ENCODE measurements at places on chromosomes 1 and 21.

DNA sequence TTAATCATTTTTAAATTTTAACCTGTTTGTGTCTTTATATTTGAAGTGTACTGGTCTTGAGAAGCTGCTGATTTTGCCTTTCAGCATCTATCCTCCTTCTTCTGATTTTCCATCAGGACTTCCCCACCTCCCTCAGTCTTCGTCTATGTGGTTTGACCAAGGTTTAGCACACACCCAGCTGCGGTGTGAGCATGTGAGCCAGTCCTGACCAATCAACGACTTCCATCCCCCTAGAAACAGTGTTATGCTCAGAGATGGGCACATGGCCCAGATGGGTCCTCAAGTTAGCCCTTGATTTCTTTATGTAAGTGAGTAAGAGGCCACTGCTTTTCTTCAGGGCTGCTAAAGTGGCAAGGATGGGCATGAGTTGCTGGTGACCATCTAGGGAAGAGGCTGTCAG is 190.8 kb downstream of the MATN1 start:
- H3K4me3 ChIP-seq, result no peak overlapping the region
- no peaks in the 10 kb centered on the region for H3K36me3 ChIP-seq
- H3K4me1 ChIP-seq, result peaks cover 12% of the 10 kb centered on the region

- no peaks in the 10 kb centered on the region for H3K27me3 ChIP-seq
- H3K36me3 ChIP-seq, result peaks cover 2% of the 10 kb centered on the region
- no peak for DNase-seq
- peak overlapping the region; percentile 96 for H3K4me3 ChIP-seq
- H3K27ac ChIP-seq, result peak overlapping the region; percentile 63
These were observed 3.1 kb downstream of the ACAP3 start for GRCh38 chr1:1304331-1305299.

DNA sequence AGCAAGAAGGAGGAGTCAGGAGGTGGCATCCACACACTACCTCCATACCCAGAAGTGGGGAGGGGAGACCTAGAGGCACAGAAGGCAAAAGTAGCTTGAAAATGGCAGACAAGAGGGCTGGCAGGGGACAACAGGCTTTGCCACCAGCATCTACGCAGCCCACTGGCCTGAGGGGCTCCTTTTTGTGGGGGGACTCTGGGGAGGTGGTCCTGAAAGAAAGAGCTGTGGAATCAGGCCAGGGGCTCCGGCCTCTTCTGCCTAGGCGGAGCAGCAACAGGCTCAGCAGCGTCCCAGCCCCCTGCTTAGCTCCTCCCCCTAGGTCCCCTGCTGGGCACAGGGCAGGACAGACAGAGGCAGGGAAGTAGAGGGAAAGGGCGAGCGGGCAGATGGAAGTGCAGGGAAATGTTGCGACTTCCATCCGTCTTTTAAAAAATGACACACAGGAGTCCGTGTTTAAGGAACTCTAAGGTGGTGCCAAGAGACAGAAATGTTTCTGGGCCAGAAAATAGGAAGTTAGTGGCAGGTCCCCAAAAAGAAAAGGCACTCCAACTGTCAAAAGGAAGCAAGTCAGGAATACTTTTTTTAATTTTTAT is 10.0 kb upstream of the LEFTY2 start:
- no peaks in the 10 kb centered on the region for H3K4me1 ChIP-seq
- peak; percentile 57 for DNase-seq
- no peak overlapping the region for H3K27ac ChIP-seq
- no peaks in the 10 kb centered on the region for H3K27me3 ChIP-seq
- no peaks in the 10 kb centered on the region for H3K36me3 ChIP-seq
- H3K4me3 ChIP-seq, result no peak overlapping the region

- DNase-seq, result peak; percentile 77
- no peaks in the 10 kb centered on the region for H3K4me1 ChIP-seq
- H3K27ac ChIP-seq, result no peak overlapping the region
- H3K27me3 ChIP-seq, result no peaks in the 10 kb centered on the region
- H3K4me3 ChIP-seq, result no peak overlapping the region
These were observed 34.0 kb upstream of the SSX2IP start for GRCh38 chr1:84724128-84724860.

- no peak overlapping the region for H3K4me3 ChIP-seq
- H3K4me1 ChIP-seq, result peaks cover 7% of the 10 kb centered on the region
- H3K36me3 ChIP-seq, result no peaks in the 10 kb centered on the region
- DNase-seq, result no peak
- no peak overlapping the region for H3K27ac ChIP-seq
These were observed 154.8 kb upstream of the RAB4A start for GRCh38 chr1:229116114-229116513.

All from spleen (tissue), 13 donors.